ENCODE measurements at places on chromosomes 2 and 18.

DNA sequence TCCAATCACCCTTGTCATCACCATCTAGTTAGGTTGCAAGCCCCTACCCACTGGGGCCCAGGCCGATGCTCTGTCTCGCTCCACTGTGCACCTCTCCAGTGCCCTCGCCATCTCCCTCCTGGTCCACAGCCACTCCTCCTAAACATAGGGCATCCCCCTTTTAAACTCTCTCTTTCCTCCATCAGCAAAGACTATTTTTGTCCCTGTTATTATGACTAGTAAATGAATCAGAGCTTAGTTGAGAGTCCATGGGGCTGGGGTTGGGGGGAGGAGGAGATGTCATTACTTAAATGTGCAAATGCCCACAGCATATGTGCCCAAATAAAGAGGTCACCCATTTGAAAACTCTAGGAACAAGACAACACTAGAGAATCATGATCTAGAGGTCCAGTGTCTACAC lies 167.4 kb downstream of the TRABD2A start:
- no peak for DNase-seq

GRCh38 chr2:124269348-124269747 lies 244.3 kb downstream of the CNTNAP5 start:
- no peak for DNase-seq

- no peak for DNase-seq
These were observed 94.9 kb downstream of the ARL6IP6 start for GRCh38 chr2:152813351-152813750.

DNA sequence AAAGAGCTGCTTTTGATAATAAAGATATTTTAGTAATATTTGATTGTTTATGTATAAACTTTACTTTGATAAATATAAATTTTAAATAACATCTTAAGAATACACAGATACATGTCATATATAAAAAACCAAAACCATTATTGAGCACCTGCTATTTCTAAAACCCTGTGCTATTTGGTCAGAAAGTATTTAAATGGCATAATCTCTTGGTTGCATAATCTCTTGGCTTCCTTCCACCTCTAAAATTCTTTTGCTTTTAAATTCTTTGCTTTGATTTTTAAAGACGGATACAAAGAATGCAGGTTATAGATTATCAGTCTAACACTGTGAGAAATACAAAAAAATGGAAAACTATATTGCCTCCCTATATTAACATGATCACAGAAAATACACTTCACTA lies 36.9 kb downstream of the ACMSD start:
- DNase-seq = no peak

DNA sequence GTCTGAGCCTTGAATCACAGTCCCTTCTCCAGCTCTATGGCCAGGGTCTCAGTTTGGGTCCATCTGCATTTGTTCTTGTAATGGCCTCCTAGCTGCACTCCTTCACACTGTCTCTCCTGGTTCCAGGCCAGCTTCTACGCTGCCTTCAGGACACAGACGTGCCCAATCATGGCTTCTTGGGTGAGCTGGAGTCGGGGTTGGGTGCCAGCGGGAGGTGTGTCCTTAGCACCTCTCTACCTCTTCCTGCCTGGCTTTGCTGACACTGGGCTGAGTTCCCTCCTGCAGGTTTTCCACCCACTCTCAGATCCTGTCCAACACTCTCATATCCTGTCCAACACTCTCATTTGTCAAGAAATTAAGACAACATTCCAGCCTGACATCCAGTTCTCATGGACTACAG lies 9.6 kb downstream of the TRPM8 start:
- DNase-seq = no peak

- DNase-seq = no peak
These were observed 20.1 kb downstream of the SLC66A3 start for GRCh38 chr2:11175293-11175795.

- DNase-seq = no peak
These were observed 54.7 kb upstream of the HAAO start for GRCh38 chr2:42846932-42847595.

DNA sequence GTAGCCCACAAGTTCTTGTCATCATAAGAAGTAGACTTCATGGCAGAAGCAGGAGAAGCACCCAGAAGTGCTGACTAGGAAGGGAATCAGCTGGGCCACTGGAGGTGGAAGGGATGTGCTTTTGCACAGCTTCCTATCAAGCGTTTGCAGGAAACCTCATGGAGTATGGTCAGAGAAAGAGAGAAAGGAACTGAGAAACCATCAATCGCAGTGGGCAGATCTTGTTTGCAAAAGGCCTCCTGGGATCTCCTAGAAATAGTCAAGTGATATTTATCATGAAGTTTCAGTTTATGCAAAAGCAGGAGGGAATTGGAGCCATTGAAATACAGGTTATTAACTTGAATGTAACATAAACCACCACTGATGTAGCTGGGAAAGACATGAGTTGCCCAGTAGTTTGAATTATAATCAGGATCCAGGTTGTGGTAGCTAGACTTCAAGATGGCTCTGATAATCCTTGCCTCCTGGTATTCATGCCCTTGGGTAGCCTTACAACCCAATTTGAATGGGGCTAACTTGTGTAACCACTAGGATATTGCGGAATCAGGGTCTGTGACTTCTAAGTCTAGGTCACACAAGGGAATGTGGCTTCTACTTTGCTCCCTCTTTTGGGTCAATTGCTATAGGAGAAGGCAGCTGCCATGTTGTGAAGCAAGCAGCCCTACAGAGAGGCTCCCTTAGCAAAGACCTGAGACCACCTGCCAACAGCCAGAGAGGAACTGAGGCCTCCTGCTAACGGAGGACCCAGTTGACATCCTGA lies 69.8 kb upstream of the TCF4 start:
- DNase-seq = no peak

GRCh38 chr2:134445116-134445515 lies 191.2 kb downstream of the MGAT5 start:
- DNase-seq = no peak

- DNase-seq = no peak
These were observed 54.1 kb upstream of the ODC1 start for GRCh38 chr2:10501980-10502802.

DNA sequence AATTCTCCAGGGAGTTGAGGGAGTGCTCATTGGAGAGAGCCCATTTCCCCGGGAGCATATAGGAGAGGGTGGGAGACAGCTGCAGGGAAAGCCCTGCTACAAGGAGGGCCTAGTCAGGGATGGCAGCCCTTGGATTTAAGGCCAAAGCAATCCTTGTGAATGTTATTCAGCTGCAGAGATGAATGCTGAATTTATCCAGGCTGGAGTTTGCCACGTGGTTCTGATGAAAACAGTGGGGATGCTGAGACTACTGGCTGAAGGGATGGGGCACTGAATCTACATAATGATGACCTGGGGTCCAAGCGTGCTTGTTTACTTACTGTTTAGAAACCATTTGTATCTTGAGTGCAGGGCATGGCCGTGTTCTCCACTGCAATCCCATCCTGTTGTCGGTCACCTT lies 35.6 kb upstream of the RNF149 start:
- no peak for DNase-seq

DNA sequence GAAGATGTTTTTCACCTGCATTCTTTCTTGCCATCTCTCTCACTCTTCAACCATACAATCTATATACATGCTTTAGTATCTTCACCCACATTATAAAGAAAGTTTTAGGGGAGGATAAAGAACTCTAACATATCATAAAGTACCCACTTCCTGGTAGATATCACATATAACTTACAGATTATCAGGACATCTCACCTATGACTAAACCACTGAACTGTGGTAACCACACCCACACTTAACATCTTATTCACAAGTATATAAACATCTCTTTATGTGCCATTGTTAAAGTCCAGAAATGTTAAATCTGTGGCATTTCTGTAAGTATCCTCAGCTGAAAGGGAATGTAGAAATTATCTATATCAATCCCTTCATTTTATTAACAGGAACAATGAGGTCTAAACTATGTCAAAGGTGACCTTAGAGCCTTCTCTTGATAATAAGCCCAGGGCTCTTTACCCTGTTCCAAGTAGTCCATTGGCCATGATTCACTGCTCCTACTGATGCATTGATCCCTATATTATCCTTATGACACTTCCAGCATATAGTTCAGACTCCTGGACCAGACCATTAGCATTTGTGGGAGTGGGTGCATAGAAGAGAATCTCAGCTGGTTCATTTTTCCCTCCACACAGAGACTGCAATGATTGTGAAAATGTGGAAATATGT lies 182.4 kb downstream of the SUCLG1 start:
- DNase-seq = no peak

DNA sequence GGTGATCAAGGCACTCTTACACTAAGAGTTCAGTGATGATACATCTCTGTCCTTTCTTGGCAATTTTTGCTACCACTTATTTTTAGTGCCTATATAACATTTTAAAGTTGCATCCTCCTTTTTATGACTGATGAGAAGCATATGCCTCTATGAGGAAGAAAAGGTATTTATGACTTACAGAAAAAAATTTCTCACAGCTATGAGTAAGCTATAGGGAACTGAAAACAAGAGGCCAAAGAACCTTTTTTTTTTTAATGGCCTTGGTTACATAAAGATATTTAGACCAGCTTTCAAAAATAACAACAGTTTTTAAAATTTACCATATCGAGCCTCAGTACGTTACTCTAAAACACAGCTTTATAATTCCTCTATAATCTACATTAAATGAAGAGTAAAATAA lies 21.3 kb downstream of the MBD5 start:
- no peak for DNase-seq

Data from hematopoietic multipotent progenitor cell treated with erythropoietin and hydrocortisone succinate and interleukin-3 and kit ligand, for 15 days (in vitro differentiated cells).